ENCODE measurements at places on chromosomes 1 and 21.
A peak's percentile ranks its signal among the peaks of the same experiment; 100 is the strongest.

DNA sequence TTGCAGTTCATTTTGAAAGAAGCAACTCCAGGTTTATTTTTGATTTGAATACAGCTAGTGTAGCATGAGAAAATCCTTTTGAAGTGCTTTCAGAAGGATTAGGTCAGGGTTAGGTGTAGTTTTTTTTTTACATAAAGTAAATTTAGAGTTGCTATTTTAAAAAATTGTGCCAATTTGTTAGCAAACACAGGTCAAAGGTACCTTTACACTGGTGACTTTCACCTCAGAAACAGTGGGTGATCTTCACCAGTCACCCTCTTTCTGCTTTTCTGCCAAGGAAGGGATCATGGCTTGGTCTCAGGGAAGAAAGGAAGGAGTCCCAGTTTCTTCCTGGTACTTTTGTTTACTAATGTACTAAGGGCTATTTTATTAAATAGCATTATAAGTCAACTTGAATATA, 111.5 kb downstream of the SDCCAG8 start:
- DNase-seq, result no peak

DNA sequence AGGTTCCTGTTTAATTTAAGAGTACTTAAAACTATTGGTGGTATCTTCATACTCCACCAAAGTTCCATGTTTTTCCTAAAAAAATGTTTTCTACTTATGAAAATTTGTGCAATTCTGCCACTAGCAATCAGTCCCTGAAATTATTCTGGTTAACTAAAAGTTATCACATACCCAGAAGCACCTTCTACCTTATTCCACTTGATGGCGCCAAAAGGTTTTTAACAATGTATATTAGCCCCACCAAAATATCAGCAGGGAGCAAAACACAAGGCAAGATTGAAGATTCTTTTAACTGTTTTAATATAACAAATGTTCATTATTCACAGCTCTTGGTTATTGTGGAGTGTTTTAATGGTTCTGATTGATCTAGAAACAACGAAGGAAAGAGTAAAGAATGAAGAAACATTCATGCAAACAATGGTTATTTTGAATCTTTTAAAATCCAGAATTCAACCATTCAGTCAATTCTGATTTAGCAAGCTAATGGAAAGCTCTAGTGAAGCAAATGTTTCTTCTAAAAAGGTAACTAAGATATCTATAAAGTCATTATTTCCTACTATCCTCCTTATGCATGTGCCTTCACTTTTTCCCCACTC, 67.2 kb downstream of the TTLL7 start:
- DNase-seq, result peak; percentile 62

DNA sequence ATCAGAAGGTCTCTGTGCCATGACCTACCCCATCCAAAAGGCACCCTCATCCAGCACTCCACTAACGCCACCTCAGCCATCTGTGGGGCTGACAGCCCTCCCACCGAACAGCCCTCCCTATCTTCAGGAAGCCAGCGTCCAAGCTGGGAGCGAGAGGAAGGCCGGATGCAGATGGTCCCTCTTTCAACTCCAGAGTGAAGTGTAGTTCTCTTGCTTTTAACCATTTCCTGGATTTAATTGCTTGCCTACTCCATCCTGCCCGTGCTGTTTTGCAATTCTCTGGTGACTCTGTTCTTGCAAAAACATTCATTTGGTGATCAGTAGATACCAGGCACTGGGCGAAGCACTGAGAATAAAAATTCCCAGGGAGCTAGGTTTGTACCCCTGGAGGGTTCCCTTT, 8.2 kb upstream of the DYRK1A start:
- DNase-seq, result no peak

GRCh38 chr1:91124989-91125417, 103.2 kb upstream of the ZNF644 start:
- DNase-seq, result peak; percentile 29

- peak; percentile 62 for DNase-seq
Observed at GRCh38 chr1:160707236-160708064, 4.2 kb downstream of the CD48 start.

DNA sequence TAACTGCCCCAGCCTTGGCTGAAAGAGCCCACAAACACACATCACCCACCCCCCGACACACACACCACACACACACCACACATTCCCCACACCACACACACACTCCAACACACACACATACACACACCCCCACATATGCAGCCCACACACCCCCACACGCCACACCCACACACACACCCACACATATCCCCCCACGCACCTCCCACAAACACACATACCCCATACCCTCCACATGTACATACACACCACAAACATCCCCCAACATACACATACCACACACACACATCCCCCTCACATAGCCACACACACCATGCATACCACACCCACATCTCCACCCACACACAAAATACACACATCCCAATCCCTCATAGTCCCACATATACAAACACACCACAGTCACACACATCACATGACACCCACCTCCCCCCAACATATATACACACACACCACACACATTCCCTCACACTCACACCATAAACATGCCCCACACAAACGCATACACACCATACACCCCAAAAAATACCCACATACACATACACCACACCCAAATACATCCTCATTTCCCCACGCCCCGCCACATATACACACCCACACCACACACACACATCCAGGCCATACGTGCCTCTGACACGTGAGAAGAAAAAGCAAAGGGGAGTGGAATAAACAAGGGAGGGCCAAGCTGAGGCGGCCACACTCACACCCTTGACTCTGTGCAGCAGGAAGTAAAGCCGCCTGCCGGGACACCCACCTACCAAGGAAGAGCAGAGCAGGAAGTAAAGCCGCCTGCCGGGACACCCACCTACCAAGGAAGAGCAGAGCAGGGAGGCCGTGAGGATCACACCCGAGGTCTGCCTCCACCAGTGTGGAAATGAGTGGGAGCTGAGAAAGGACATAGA, 53.7 kb downstream of the HSF2BP start:
- no peak for DNase-seq

GRCh38 chr1:74824497-74825107, 91.7 kb downstream of the TYW3 start:
- no peak for DNase-seq

DNA sequence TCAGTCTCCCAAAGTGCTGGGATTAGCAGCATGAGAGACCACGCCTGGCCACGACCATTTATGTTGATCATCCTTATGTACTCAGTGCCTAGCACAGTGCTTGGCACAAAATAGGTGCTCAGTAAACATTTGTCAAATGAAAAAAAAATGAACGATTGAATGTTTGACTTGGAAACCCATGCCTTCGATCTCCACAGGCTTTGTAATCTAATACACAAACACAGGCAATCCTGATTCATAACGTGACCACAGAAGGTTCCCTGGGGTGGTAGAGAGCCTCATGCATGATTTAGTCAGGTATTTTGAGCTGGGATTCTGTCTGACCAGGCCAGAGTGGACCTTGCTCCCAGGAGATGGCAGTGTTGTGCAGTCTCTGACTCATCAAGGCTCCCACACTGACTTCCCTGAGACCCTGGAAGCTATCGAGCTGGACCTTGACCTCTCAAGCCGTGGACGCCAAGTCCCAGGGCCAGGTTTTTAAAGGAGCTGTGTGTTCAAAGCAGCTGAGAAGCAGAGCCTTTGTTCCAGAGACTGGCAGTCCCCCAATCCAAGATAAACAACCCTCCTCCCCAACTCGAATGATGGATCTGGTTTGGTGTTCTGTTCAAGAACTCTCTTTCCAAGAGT, 81.1 kb downstream of the PGM1 start:
- no peak for DNase-seq

GRCh38 chr1:181143102-181143859, 54.8 kb downstream of the IER5 start:
- DNase-seq, result no peak

DNA sequence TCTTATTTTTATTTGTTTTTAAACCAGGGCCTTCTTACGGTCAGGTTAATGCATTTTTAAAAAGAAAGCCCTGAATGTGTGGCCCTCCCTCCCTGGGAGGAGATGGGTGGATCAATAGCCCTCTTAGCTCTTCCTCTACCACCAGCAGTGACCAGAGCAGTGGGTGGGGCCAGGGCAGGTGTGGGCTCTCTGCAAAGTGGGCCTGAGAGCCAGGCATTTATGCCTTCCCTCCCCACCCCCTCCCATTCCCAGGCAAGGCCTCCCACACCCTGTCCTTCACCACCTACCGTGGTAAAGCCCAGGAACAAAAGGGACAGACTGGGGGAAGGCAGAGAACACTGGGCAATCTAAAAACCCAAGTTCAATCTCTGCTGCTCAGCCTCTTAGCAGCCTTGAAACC, 63.9 kb downstream of the SSBP3 start:
- DNase-seq, result no peak

- DNase-seq, result no peak
Observed at GRCh38 chr21:42357307-42357706, 6.5 kb upstream of the TFF2 start.

GRCh38 chr1:234495231-234495990, 16.4 kb upstream of the TARBP1 start:
- DNase-seq, result no peak
